GM23248 (cell line): ENCODE measurements at places on chromosomes 3 and 15. TPM values are rescaled to one million over a fixed set of nuclear protein-coding genes. Genes with fewer than 3 reads are reported as not detected.

Gene PIERCE2
- 0.54 and 1.4 TPM in 2 replicates for total RNA-seq

Gene SIDT1
- total RNA-seq: not detected in 2 replicates

Gene RASSF1
- 57.5 and 68.7 TPM in 2 replicates for total RNA-seq

Gene UBAP1L
- total RNA-seq: 0.43 and 0.63 TPM in 2 replicates

Gene CDHR4
- total RNA-seq: not detected in 2 replicates

Gene SLC9C1
- total RNA-seq: not detected in 2 replicates

Gene C2CD4B
- not detected in 2 replicates for total RNA-seq

DNA sequence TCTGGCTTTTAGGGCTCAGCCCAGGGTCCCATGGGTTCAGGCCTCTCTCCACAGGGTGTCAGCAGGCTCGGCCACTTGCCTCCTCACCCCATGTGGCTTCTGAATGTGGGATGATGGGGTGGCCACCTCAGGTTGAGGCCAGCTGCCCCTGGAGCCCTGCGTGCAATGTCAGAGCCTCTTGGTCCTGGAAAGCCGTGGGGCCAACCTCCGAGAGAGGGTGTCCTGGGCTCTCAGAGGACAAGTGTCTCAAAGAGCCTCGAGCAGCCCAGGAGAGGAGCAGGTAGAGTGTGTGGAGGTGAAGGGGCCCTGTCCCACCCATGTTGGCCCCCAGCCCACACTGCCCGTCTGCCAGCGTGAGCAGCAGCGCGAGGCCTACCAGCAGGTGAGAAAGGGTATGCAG, 86.0 kb downstream of the PLXNA1 start:
- H3K27ac ChIP-seq: no peak overlapping the region
- peaks cover 24% of the 10 kb centered on the region for H3K27me3 ChIP-seq
- no peaks in the 10 kb centered on the region for H3K36me3 ChIP-seq
- H3K4me3 ChIP-seq: no peak overlapping the region
- DNase-seq: no peak
- H3K4me1 ChIP-seq: peaks cover 6% of the 10 kb centered on the region

- H3K4me1 ChIP-seq: peaks cover 4% of the 10 kb centered on the region; the same call in 1 of the 2 replicates
- H3K4me3 ChIP-seq: no peak overlapping the region
- no peaks in the 10 kb centered on the region for H3K36me3 ChIP-seq
- no peaks in the 10 kb centered on the region for H3K27me3 ChIP-seq
- no peak overlapping the region for H3K27ac ChIP-seq
- no peak for DNase-seq
Observed at GRCh38 chr3:196994056-196994455, 25.4 kb upstream of the PIGZ start.

DNA sequence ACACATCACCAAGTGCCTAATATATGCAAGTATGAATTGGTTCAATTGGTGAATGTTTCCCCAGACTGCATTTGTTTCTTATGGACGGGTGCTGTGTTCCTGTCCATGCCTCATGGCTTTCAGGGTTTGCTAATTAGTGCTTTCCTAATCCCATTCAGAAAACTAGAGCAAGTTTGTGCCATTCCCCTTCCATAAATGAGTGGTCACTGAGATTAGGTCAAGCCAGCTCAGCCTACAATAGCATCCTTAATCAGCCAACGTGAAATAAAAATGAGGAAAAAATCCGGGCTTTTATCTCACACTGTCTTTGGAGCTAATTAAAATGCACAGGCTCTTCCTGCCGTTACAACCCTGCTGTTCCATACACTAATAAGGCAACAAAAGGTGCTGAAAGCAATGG, 788.8 kb downstream of the ROBO1 start:
- H3K4me3 ChIP-seq: peak overlapping the region; percentile 8; the same call in 1 of the 2 replicates
- H3K27me3 ChIP-seq: no peaks in the 10 kb centered on the region
- peaks cover 38% of the 10 kb centered on the region for H3K4me1 ChIP-seq
- DNase-seq: peak; percentile 13
- H3K36me3 ChIP-seq: no peaks in the 10 kb centered on the region
- no peak overlapping the region for H3K27ac ChIP-seq

GRCh38 chr3:139659511-139659910, 18.3 kb downstream of the NMNAT3 start:
- DNase-seq: no peak
- no peaks in the 10 kb centered on the region for H3K36me3 ChIP-seq
- H3K27me3 ChIP-seq: no peaks in the 10 kb centered on the region

DNA sequence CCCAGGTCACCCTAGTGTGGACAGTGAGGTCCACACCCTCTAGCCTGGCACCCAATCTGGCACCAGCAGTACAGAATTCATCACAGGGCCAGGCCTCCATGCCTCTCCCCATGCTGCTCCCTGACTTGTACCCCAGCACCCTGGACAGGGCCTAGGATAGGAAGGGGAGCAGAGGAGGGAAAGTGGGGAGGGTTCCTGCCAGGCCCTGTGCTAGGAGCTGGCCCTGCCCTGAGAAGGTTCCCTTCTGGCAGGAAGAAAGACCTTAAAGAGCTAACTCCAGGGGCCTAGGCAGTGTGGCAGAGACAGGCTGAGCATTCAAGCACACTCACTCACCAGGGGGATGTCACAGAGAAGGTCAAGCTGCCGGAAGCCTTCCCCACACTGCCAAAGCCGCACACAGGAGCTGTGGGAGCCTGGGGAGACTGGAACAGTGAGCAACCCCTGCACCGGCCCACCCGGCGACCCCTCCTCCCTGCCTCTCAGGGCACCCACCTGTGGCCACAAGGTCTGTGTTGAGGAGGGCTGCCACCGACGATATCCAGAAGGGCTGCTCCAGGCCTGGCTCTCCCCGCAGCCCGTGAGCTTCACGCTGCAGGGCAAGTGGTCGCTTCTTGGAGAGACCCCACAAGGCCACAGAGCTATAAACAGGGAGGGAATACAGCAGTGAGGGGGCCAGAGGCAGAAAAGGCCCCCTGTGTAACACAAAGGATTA, 7.4 kb downstream of the RRP9 start:
- no peak for DNase-seq
- H3K4me3 ChIP-seq: no peak overlapping the region
- H3K27ac ChIP-seq: no peak overlapping the region
- no peaks in the 10 kb centered on the region; the same call in 1 of the 2 replicates for H3K36me3 ChIP-seq

DNA sequence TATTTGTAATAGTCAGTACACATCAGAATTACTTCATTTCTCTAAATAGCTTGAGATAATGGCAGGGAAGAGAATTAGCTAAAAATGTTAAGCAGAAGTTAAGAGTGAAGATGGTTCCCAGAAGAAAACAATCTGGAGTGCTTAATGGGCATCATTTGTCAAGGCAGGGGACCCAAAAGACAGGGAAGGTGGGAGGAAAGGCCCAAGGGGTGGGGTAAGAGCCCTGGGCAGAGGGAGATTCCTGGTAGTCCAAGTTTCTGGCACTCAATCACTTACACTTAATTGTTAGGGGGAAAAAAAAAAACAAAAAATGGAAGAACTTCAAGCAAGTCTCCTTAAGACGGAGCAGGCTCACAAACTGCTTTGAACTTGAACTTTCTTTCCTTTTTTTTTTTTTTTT, 28.9 kb downstream of the TNFAIP8L3 start:
- H3K27ac ChIP-seq: no peak overlapping the region
- H3K4me1 ChIP-seq: no peaks in the 10 kb centered on the region
- no peak overlapping the region for H3K4me3 ChIP-seq
- H3K27me3 ChIP-seq: no peaks in the 10 kb centered on the region

- H3K36me3 ChIP-seq: no peaks in the 10 kb centered on the region
- no peak overlapping the region for H3K27ac ChIP-seq
- peak; percentile 9 for DNase-seq
Observed at GRCh38 chr3:9183011-9183410, 66.4 kb downstream of the SRGAP3 start.

- H3K27me3 ChIP-seq: no peaks in the 10 kb centered on the region
- H3K27ac ChIP-seq: peak overlapping the region; percentile 77
- peaks cover 24% of the 10 kb centered on the region for H3K4me1 ChIP-seq
Observed at GRCh38 chr3:195159117-195159813, 111.7 kb downstream of the XXYLT1 start.

- DNase-seq: no peak
- no peak overlapping the region for H3K4me3 ChIP-seq
- no peaks in the 10 kb centered on the region for H3K36me3 ChIP-seq
- H3K27me3 ChIP-seq: no peaks in the 10 kb centered on the region
- H3K4me1 ChIP-seq: no peaks in the 10 kb centered on the region
Observed at GRCh38 chr3:84738086-84738485, 220.7 kb upstream of the CADM2 start.

DNA sequence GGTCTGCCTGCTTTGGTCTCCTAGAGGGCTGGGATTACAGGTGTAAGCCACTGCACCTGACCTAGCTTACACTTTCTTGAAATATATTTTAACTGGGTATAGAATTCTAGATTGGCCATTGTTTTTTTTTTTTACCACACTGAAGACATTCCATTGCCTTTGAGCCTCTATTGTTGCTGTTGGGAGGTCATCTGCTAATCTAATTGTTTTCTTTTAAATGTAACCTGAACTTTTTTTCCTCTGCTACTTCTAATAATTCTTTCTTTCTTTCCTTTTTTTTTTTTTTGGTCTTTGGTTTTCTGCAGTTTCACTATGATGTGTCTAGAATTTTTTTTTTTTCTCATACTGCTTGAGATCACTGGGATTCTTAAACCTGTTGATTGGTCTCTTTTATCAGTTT, 28.1 kb downstream of the ERICH6 start:
- no peaks in the 10 kb centered on the region for H3K4me1 ChIP-seq
- H3K27me3 ChIP-seq: no peaks in the 10 kb centered on the region
- H3K36me3 ChIP-seq: no peaks in the 10 kb centered on the region
- no peak overlapping the region for H3K27ac ChIP-seq
- H3K4me3 ChIP-seq: no peak overlapping the region
- no peak for DNase-seq

- H3K27ac ChIP-seq: no peak overlapping the region
- no peaks in the 10 kb centered on the region for H3K27me3 ChIP-seq
- H3K4me3 ChIP-seq: no peak overlapping the region
- no peaks in the 10 kb centered on the region for H3K36me3 ChIP-seq
- no peak for DNase-seq
Observed at GRCh38 chr3:34013818-34014570, 215.6 kb downstream of the PDCD6IP start.

DNA sequence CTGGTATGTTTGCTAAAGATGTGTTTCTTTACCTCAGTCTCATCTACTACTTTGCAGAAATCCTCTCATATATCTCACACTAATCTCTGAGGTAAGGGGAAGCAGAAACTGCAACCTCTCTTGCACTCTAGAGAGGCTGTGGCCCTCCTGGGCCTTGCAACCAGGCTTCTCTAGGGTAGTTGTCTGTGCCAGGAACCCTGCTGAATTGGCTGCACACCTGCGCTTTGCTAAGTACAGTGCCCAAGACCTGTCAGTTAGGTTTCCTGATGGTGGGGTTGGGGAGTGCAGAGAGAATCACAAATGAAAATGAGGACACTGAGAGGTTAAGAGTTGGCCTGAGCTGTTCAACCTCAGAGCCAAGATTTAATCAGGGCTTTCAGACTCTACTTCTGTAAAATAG, 117.2 kb upstream of the PLXNA1 start:
- no peak for DNase-seq
- H3K4me3 ChIP-seq: no peak overlapping the region
- H3K4me1 ChIP-seq: no peaks in the 10 kb centered on the region
- H3K27me3 ChIP-seq: no peaks in the 10 kb centered on the region
- H3K36me3 ChIP-seq: no peaks in the 10 kb centered on the region
